ENCODE measurements at places on chromosomes 6 and 20. TPM values are rescaled to one million over a fixed set of nuclear protein-coding genes. Genes with fewer than 3 reads are reported as not detected.

The PSORS1C1 gene
- not detected for total RNA-seq

The OR2B6 gene
- total RNA-seq: not detected

The MAP7 gene
- 0.14 TPM for total RNA-seq

The PTPRT gene
- not detected for total RNA-seq

The BPIFB4 gene
- total RNA-seq: not detected

The CDS2 gene
- total RNA-seq: 54.7 TPM

The KHDC1L gene
- not detected for total RNA-seq

The POPDC3 gene
- not detected for total RNA-seq

The CDC5L gene
- 24.9 TPM for total RNA-seq

The CST7 gene
- total RNA-seq: 590 TPM

The RNF144B gene
- total RNA-seq: 10.5 TPM

The DCDC2 gene
- total RNA-seq: not detected

The ENPP5 gene
- total RNA-seq: 9.6 TPM

The CFAP206 gene
- not detected for total RNA-seq

The OR2J3 gene
- not detected for total RNA-seq

The CYP39A1 gene
- total RNA-seq: not detected

The CLPSL1 gene
- not detected for total RNA-seq

The SLC22A7 gene
- not detected for total RNA-seq

The SYNDIG1 gene
- not detected for total RNA-seq

GRCh38 chr6:146593986-146594385, 4.8 kb upstream of the ADGB start:
- no peaks in the 10 kb centered on the region for H3K27me3 ChIP-seq
- no peaks in the 10 kb centered on the region for H3K36me3 ChIP-seq
- peaks cover 2% of the 10 kb centered on the region for H3K4me1 ChIP-seq
- no peak for DNase-seq
- H3K4me3 ChIP-seq: no peak overlapping the region

- no peaks in the 10 kb centered on the region for H3K36me3 ChIP-seq
- peaks cover 25% of the 10 kb centered on the region for H3K4me1 ChIP-seq
- peak; percentile 50 for DNase-seq
Measured at GRCh38 chr6:43274916-43275597, 23.0 kb upstream of the SLC22A7 start.

DNA sequence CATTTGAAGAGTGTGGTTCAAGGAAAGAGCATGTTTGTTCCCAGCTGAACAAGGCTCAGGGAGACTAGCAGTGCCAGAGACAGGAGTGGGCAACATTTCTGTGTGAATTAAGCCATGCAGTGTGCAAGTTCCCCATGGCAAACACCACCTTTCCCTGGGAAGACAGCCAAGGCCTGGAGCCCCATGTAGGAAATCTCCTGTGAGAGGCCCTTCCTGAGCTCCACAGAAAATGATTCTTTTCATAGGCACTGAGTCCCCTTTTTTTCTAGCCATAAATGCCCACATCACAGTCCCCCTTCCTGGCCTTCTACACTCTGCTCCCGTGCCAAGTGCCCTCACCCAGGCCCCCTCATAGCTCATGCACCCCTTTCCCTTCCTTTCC, 11.8 kb upstream of the TRAM2 start:
- H3K27me3 ChIP-seq: no peaks in the 10 kb centered on the region
- DNase-seq: no peak
- H3K36me3 ChIP-seq: no peaks in the 10 kb centered on the region

DNA sequence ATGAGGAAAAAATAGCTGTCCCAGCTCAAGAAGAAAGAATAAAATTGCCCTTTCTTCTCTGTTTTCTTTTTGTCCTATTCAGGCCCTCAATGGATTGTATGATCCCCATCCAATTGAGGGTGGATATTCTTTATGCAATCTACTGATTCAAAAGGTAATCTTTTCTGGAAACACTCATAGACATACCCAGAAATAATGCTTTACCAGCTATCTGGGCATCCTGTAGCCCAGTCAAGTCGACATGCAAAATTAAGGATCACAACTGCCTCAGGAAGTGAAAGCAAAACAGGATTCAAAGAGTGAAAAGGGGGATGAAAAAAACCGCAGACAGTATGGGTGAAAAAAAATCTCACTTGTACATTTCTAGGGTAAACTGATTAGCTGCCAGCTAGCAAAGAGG, 410.1 kb downstream of the TBC1D32 start:
- H3K4me1 ChIP-seq: no peaks in the 10 kb centered on the region
- H3K4me3 ChIP-seq: no peak overlapping the region
- no peaks in the 10 kb centered on the region for H3K36me3 ChIP-seq
- H3K27me3 ChIP-seq: no peaks in the 10 kb centered on the region
- DNase-seq: no peak
- no peak overlapping the region for H3K27ac ChIP-seq

GRCh38 chr6:10630178-10630577, 64.2 kb downstream of the C6orf52 start:
- H3K27me3 ChIP-seq: no peaks in the 10 kb centered on the region

DNA sequence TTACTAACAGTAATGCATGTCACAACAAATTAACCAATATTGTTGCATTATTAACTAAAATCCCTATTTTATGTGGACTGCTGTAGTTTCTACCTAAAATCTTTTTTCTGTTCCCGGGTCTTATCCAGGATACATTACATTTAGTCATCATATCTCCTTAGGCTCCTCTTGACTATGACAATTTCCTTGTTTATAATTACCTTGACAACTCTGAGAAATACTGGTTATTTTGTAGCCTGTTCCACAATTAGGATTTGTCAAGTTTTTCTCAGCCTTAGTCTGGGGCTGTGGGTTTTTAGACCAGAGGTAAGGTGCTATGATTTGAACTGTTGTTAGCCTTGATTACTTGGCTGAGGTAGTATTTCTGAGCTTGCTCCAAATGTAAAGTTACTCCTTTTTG, 3.7 kb downstream of the FBXO5 start:
- DNase-seq: no peak
- H3K27ac ChIP-seq: no peak overlapping the region
- H3K27me3 ChIP-seq: no peaks in the 10 kb centered on the region
- no peak overlapping the region for H3K4me3 ChIP-seq
- H3K4me1 ChIP-seq: peaks cover 16% of the 10 kb centered on the region
- H3K36me3 ChIP-seq: peaks cover 8% of the 10 kb centered on the region

DNA sequence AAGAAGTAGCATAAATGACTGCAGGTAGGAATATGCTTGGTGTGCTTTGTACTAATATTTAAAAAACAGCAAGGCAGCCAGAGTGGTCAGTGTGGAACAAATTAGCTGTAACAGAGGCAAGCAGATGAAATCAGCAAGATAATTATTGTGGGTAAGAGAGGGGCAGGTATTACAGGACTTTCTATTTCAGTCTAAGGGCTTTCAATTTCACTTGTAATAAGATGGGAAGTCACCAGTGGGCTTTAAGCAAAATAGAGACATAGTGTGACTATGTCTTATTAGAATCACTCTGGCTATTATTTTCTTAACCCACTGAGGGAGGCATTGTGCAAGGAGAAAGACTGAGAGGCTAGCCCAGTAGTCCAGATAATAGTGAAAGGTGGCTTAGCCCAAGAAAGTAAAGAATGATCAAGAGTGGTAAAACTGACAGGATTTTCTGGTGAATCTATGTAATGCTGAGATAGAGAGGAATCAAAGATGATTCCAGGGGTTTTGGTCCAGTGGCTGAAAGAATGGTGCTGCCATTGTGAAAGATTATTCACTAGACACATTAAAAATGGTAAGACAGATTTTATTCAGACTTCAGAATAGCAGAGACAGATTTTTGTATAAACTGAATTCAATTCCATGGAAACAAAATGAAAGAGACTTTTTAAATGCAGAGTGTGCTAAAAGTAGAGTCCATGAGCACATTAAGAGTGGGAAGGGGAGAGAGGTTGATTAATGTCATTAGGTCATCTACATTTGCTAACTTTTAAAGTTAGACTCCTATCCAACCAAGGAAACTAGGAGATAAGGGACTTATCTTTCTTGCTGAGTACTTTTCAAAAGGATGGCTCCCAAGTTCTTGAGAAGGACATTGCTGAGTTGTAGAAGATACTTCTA, 1136.0 kb downstream of the HACE1 start:
- no peaks in the 10 kb centered on the region for H3K27me3 ChIP-seq
- H3K36me3 ChIP-seq: no peaks in the 10 kb centered on the region
- H3K4me1 ChIP-seq: no peaks in the 10 kb centered on the region
- H3K27ac ChIP-seq: no peak overlapping the region
- no peak overlapping the region for H3K4me3 ChIP-seq

- H3K4me3 ChIP-seq: peak overlapping the region; percentile 31
- DNase-seq: no peak
- H3K36me3 ChIP-seq: no peaks in the 10 kb centered on the region
- peaks cover 60% of the 10 kb centered on the region for H3K27me3 ChIP-seq
- H3K4me1 ChIP-seq: peaks cover 28% of the 10 kb centered on the region
Measured at GRCh38 chr6:107488875-107489635, 862 bp upstream of the SOBP start.

DNA sequence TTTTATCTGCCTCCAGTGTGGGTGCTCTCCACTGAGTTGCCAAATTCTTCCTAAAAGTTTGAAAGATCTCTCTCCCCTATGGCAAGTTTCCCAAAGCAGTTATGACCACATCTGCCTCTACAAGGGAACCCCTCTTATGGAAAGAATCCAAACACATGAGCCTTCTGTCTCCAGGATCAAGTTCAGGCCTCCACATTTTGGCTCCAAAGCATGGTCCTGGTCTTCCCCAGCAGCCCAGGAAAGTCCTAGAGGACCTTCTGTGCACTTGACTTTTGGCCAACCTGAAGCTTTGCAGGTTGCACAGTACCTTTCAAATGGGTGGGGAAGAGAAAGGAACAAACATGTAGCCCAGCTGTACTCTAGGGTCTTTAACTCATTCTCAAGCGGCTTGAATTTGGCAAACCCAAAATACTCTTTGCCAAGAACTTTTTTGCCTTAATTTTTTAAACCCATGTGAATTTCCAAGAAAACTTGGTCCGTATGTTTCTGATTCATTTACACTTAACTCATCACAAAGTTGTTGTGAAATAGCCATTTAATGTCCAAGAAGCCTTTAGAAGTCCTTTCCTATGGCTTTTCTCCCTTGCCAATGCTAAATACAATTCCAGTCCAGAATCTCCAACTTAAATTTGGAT, 240.1 kb upstream of the TBX18 start:
- H3K27ac ChIP-seq: no peak overlapping the region
- no peak overlapping the region for H3K4me3 ChIP-seq
- H3K27me3 ChIP-seq: no peaks in the 10 kb centered on the region
- DNase-seq: no peak

DNA sequence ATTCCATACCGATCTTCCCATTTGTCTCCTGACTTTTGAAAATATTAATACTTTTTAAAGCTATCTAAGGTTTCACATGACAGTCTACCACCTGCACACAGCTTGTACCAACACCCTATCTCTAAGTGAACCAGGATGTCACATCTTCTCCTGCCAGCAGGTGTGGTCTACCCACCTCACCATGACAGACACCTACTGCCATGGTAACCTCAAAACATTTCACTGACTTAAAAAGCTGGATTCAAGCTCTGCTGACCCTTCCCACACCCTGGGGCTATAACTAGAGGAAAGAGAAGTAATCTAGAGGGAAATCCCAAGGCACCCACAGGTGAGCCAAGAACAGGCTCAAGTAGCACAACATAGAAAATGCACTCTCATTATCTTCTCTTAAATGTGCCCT, 1.2 kb downstream of the SLC17A3 start:
- no peak overlapping the region for H3K27ac ChIP-seq
- no peaks in the 10 kb centered on the region for H3K36me3 ChIP-seq
- DNase-seq: peak; percentile 69
- H3K4me3 ChIP-seq: no peak overlapping the region

- H3K27ac ChIP-seq: peak within 1 kb of the TSS; percentile 57
- H3K27me3 ChIP-seq: no peaks in the 10 kb centered on the region
- peak within 1 kb of the TSS; percentile 75 for H3K4me3 ChIP-seq
Measured at GRCh38 chr20:64255361-64256281, at the start of gene PCMTD2. Gene PCMTD2, plus strand, starts transcription at chr20:64255748. Its CDS starts 4,218 bp downstream, at chr20:64259966.

GRCh38 chr6:107809966-107810365, 14.1 kb downstream of the SCML4 start:
- DNase-seq: no peak
- peaks cover 7% of the 10 kb centered on the region for H3K36me3 ChIP-seq
- H3K27ac ChIP-seq: no peak overlapping the region
- peaks cover 3% of the 10 kb centered on the region for H3K4me1 ChIP-seq
- H3K27me3 ChIP-seq: no peaks in the 10 kb centered on the region

GRCh38 chr20:61760321-61760720, 305.4 kb downstream of the TAF4 start:
- H3K4me3 ChIP-seq: no peak overlapping the region
- H3K36me3 ChIP-seq: no peaks in the 10 kb centered on the region
- no peak overlapping the region for H3K27ac ChIP-seq
- DNase-seq: no peak

GRCh38 chr6:89347825-89348224, 4.7 kb downstream of the UBE2J1 start:
- H3K27me3 ChIP-seq: no peaks in the 10 kb centered on the region
- no peak overlapping the region for H3K27ac ChIP-seq
- H3K4me1 ChIP-seq: peaks cover 13% of the 10 kb centered on the region
- no peaks in the 10 kb centered on the region for H3K36me3 ChIP-seq
- no peak overlapping the region for H3K4me3 ChIP-seq
- DNase-seq: no peak

DNA sequence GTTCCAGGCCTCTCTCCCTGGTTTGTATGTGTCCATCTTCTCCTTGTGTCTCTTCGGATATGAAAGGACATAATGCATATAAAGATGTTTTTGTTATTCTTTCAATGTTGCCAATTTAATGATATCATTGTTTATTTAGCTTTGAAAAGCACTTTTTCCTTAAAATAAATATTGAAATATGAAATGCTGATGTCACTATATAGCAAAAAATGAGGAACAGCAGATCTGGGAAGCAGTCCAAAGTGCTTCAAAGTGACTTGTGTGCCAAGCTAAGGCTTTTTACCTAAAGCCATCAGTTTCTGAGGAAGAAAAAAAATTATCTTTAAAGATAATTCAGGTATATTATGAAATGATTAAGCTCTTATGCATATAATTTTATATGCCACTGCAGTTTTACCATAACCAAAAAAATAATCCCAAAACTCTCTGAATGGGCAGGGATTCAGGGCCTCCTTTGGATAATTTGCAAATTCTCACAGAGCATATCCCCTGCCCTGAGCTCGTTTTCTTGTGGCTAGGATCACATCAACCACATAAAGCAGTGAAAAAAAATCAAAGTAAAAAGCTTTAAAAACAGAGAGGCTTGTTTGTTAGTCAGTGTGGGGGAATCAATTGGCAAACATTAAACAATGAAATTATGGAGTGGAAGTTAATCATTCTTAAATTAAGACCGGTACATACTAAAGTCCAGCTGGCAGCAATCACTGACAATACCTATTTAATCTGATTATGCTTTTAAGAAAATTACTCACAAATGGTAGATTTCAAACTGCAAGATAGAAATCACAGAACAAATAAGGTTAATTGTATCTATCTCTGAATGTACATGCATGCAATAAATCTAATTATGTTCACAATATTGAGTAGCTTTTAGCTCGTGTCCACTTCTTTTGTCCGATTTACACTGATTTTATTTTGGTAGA, 1027.9 kb upstream of the ADGRB3 start:
- H3K36me3 ChIP-seq: no peaks in the 10 kb centered on the region
- no peak overlapping the region for H3K4me3 ChIP-seq
- H3K27me3 ChIP-seq: no peaks in the 10 kb centered on the region
- H3K27ac ChIP-seq: no peak overlapping the region
- H3K4me1 ChIP-seq: no peaks in the 10 kb centered on the region
- DNase-seq: no peak

DNA sequence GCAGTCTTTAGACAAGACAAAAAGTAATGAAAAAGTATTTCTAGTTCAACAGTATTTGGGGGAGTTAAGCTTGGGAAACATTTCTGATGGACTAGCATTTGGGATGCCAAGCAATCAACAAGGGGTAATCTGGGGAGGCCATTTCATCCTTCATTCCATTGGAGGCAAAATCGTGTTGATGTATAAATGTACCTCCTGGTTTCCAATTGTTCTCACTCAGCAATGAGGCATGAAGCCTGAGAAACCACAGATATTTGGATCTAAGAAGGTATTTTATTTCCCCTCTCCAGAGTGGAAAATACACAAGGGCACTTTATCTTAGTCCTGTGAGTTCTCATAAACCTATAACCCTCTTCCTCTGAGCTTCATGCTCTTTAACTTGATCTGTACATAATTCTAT, 68.2 kb downstream of the TBX18 start:
- DNase-seq: no peak
